Left ventricle myocardium inferior (tissue), 1 donor: ENCODE measurements at places on chromosomes 1 and 21. TPM values are rescaled to one million over a fixed set of nuclear protein-coding genes. Genes with fewer than 3 reads are reported as not detected.

KLF17 gene
- total RNA-seq, result not detected

ARMH1 gene
- 1.1 TPM for total RNA-seq

MPL gene
- 0.82 TPM for total RNA-seq

TTLL10 gene
- not detected for total RNA-seq

RABIF gene
- 5.4 TPM for total RNA-seq

BMP8A gene
- 0.16 TPM for total RNA-seq

PMVK gene
- 46.5 TPM for total RNA-seq

DNA sequence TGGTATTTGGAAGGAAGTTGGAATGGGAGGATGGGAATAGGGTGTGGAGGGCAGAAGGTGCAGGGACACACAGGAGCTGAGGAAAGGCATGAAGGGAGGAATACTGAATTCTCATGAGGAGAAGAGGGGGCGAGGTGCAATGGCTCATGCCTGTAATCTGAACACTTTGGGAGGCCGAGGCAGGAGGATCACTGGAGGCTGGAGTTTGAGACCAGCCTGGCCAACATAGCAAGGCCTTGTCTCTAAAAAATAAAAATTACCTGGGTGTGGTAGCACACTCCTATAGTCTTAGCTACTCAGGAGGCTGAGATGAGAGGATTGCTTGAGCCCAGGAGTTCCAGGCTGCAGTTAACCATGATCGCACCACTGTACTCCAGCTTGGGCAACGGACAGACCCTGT lies 117.3 kb downstream of the DTL start:
- no peak for DNase-seq

GRCh38 chr21:37375866-37376574 lies 9.4 kb downstream of the DYRK1A start:
- DNase-seq, result no peak

GRCh38 chr1:88697503-88697902 lies 13.4 kb downstream of the PKN2 start:
- DNase-seq, result no peak

DNA sequence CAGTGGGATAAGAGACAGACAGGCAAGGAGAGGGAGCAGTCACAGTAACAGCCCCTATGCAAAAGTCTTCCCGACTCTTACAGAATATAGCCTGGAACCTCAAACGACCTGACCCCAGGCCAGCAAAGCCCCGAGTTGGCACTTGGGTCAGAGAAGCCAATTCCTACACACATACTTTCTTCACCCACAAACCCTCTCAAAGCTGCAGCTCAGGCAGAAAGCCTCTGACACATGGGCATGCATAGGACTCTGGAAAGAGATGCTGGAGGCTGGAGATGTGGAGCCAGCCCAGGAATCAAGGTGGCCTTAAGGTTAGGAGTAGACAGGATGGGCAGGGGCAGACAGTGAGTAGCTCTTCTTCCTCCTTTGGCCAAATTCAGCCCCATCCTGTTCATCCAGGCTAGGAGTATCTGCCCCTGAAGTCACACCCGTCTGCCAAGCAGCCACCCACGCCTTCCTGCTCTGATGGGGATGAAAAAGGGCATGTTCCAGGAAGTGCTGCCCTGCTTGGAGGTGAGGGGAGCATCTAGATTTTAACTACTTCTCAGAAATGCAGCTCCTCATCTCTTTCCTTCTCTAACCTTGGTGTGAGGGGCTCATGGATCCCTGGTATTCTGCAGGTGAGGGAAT lies 7.8 kb downstream of the SLC41A1 start:
- no peak for DNase-seq

DNA sequence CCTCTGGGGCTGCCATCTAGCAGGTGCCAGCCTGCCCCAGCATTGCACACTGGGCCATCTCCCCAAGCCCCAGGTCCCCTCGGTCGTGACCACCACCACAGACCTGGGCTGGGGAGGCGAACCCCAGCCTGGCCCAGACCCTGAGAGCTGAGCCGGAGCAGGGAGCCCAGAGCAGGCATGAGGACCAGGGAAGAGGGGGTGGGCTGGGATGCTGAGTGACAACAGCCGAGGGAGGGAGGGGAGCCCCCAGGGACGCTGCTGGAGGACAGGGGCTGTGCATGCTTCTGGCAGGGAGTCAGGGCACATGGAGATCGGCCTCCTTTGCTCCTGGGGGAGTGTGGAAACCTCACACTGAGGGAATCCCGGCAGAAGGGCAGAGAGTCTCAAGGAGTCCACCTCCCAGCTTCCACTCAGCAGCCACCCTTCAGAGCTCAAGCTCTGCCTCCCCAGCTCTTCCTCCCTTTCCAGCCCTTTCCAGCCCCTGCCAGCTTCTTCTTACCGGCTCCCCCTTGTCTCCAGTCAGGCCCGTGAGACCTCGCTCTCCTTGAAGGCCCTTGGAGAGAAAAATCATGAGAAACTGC lies 23.7 kb upstream of the PEF1 start:
- DNase-seq, result no peak

- DNase-seq, result no peak
Measured at GRCh38 chr1:53180226-53180625, 16.4 kb upstream of the CPT2 start.

DNA sequence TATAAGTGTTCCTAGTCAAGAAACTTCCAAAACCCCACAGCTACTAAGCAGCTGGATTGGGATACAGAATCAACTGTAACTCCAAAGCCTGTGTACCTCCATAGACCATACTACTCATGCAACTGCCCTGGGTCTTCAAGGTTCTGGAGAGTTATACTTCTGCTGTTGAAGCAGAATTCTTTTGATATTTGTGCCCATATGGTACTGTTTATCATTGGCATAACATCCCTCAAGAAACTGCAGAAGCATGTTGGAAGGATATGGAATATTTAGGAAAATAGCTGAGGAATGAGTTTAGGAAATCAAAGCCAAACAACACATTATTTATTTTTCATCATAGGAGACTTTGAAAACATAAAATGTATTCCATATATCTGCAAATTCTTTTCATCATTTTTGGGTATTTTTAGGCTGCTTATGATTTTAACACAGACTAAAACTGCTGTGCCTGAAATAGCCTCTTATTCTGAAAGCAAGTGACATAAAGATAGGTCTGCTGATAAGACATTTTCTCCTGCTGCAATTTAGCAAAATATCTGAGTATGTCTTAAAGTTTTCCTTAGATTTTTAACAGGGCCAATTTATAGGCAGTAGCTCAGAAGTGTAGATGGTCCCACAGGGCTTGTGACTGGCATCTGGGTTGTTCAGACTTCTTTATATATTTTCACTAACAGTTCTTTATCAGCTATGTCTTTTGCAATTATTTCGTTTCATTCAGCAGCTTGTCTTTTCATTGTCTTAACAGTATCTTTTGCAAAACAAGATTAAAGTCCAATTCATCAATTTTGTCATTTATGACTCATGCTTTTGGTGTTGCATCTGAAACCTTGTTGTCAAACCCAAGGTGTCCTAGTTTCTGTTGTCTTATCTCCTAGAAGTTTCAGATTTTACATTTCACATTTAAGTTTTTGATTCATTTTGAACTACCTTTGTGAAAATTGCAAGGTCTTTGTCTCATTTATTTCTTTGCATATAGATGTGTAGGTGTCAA lies 41.1 kb upstream of the ZNF124 start:
- DNase-seq, result no peak

GRCh38 chr1:200670242-200671118 lies 773 bp upstream of the DDX59 start:
- no peak for DNase-seq

DNA sequence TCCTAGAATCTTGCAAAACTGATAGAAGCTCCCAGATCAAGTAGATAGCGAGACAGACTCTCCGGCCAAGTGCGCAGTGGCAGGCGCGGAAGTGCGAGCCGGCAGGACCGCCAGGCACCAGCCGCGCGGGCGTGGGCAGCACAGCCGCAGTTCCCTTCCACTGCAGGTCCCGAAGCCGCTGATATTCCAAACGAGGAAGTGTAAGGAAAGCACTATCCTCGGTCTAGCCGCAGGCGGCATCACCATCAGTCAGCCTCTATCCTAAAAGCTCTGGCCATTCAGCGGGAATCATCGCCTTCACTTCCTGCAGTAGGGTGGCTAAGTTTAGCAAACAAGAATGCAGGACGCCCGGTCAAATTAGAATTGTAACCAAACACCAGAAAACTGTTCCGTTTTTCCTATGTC lies 710 bp downstream of the GLRX2 start:
- DNase-seq, result peak; percentile 43

GRCh38 chr21:15741510-15741909 lies 11.7 kb downstream of the USP25 start:
- no peak for DNase-seq

- no peak for DNase-seq
Measured at GRCh38 chr1:203539831-203540546, 46.0 kb downstream of the OPTC start.

DNA sequence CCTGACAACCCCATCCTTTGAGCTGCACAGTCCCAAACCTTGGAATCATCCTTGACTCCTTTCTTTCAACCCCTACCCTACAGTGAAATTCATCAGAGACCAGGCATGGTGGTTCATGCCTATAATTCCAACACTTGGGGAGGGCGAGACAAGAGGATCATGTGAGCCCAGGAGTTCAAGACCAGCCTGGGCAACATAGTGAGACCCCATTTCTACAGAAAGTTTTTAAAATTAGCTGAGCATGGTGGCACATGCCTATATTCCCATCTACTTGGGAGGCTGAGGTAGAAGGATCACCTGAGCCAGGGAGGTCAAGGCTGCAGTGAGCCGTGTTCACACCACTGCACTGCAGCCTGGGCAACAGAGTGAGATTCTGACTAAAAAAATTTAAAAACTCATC lies 34.5 kb downstream of the RERE start:
- DNase-seq, result no peak
